ENCODE measurements at places on chromosomes 5 and 9. TPM values are rescaled to one million over a fixed set of nuclear protein-coding genes. Genes with fewer than 3 reads are reported as not detected.

Gene KIF12
- 96.5 TPM for polyA plus RNA-seq

DNA sequence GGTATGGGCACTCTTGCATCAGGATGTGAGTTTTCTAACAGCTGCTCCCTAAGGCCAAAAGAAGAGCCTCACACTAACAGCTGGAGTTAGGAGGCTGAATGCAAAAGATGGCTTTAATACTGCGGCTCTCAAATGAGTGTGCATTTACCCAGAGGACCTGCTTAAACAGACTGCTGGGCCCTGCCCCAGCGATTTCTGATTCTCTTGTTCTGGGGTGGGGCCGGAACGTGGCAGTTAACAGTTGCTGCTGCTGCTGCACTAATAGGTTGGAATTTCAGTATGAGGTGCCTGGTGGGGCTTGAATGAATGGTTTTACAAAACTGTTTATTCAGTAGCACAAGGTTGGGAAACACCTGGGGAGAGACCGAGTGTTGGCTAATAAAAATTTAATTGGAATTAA is 26.1 kb downstream of the HMGCR start:
- DNase-seq, result no peak

- DNase-seq, result peak; percentile 45
Observed at GRCh38 chr5:139445325-139446170, 6.2 kb upstream of the DNAJC18 start.

GRCh38 chr5:81749561-81750307 is 1.2 kb downstream of the SSBP2 start:
- DNase-seq, result peak; percentile 55

DNA sequence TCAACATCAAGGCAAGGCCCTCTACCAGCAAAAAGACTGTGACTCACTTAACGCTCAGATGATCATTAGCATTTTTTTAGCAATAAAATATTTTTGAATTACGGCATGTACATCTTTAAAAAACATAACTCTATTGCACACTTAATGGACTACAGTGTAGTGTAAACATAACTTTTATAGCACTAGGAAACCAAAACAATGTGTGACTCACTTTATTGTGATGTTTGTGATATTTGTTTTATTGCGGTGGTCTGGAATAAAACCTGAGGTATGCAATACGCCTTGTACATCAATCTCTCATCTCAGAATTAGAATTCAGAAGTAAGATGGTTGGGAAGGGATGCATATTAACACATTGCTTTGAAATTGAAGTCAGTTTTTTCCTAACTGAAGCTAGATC is 106.9 kb upstream of the PTCH1 start:
- DNase-seq, result no peak

GRCh38 chr5:119036101-119036762 is 34.7 kb upstream of the DMXL1 start:
- DNase-seq, result peak; percentile 17

Gene PRDM9
- not detected for polyA plus RNA-seq

GRCh38 chr5:36744773-36745589 is 131.6 kb upstream of the NIPBL start:
- peak; percentile 89 for DNase-seq

Gene SELENOP
- polyA plus RNA-seq, result 2,543 TPM

Gene SFXN1
- polyA plus RNA-seq, result 60.0 TPM

Gene CER1
- polyA plus RNA-seq, result not detected

GRCh38 chr5:59999056-59999455 is 105.5 kb upstream of the PDE4D start:
- DNase-seq, result peak; percentile 27

DNA sequence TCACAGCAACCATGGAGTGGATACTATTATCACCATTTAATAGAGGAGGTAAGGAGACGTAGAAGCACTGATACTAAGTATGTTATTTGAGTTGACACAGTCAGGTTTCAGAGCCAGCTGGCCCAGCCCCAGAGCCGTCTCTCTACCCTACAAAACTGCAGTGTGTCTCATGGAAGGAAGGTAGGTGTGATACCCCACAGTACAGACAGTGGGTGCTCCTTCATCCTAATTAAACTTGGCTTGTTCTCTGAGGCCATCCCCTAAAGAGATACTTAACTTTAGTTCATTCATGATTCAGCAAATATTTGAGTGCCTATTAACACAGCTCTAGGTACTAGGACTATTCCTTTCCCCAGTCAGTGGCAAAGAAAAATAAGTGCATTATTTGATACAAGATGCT is 22.6 kb downstream of the PIP5K1B start:
- DNase-seq, result no peak

- DNase-seq, result peak; percentile 27
Observed at GRCh38 chr9:6566409-6567139, 79.0 kb downstream of the GLDC start.

Gene DDX4
- polyA plus RNA-seq, result not detected

- no peak for DNase-seq
Observed at GRCh38 chr5:148801682-148802276, 24.6 kb upstream of the ADRB2 start.

Gene SURF1
- polyA plus RNA-seq, result 76.5 TPM

Gene PSD2
- 0.54 TPM for polyA plus RNA-seq

DNA sequence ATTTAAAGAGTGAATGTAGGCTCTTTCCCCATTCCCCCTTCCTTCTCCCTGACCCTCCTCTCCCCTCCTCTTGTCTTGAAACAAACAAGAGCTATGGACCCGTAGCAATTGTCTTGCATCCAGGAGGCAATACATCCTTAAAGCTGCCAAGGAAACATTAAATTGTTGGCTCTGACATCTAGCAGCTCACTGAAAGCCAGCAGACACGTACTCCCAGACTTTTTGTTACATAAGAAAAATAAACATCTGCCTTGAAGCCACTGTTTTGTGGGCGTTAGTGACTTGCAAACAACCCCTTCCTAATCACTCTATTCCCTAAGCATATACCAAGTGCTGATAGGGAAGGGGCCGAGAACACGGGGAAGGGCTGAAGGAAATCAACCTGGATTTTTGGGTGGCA is 8.6 kb downstream of the SLC45A2 start:
- peak; percentile 5 for DNase-seq

DNA sequence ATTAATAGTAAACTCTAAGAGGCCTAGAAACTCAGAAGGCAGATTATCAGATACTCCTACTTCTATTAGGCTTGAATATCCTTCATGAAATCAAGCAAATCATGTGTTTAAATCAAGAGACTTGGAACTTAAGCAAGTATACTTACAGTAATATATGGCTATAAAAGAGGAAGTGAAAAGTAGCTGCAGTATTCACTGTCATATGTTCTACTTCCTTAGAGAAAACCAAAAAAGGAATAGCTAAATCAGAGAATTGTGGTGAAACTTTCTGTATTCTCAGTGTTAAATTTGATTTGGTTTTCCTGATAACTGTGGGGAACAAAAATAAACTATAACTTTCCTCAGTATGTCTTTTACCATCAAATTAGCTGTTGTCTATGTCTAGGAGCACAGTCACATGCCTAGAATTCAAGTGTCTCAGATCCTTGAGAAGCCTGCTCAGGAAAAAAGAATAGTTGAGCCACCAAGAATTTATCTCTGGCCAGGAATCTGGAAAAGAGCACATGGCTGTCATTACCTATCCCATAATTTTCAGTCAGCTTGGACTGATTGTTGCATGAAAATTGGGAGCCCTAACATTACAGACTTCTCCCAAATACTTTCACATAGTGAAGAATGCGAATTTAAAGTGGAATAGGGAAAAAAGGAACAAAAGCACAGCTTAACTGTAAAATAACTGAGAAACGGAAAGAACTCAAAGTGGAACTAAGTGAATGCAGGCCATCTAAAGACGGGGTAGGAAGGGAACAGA is 1.7 kb downstream of the FKBP15 start:
- no peak for DNase-seq

- peak; percentile 81 for DNase-seq
Observed at GRCh38 chr5:35938568-35939227, at the start of gene CAPSL. CAPSL (minus strand) TSS chr5:35938622; CDS start chr5:35921120, 17,502 bp downstream.

DNA sequence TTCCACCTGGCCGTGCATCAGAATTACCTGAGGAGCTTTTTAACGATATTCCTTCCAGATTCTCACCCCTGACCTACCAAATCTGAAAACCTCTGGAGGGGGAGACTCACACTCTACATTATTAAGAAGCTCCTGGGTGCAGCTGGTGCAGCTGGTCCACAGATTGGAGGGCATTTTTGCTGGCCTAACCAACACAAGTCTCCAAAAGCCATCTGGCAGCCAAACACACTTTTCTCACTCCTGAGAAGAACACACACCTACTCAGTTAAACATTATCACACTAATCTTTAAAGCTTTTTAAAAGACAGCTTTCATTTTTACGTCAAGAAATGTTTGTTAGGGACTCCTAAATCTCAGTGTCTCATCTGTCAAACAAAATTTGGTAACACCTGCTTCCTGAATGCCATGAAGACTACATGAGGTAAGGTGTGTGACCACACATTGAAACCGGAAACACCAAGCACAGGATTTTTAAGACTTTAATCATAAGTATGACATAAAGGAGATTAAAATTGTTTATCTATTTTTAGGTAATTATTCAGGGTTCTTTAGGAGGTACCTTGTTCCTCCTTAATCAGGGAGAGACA is 14.2 kb upstream of the PTPN3 start:
- DNase-seq, result no peak

DNA sequence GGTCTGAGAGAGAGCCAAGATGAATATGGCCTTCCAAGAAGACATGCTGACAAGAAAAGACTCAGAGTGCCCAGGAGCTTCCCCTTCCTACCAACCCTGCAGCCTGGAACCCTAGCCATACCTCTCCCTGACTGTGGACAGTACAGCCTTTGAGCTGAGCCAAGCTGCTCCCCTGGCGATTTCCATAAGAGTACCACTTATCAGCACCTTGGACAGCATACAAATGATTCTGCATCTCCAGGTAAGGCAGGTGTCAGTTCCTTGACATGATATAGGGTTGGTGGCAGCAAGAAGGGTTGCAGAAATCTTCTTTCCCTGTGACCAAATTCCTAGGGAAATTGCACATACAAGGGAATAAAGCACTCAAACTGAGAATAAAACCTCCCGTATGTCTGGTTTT is 58.3 kb downstream of the MFAP3 start:
- DNase-seq, result peak; percentile 49

Gene CDH12
- polyA plus RNA-seq, result 15.4 TPM

GRCh38 chr5:124438903-124439281 is 307.5 kb downstream of the ZNF608 start:
- no peak for DNase-seq

- peak; percentile 45 for DNase-seq
Observed at GRCh38 chr5:135993880-135994636, 34.7 kb upstream of the TGFBI start.

Gene MCC
- polyA plus RNA-seq, result 13.2 TPM

Gene RLN2
- 0.70 TPM for polyA plus RNA-seq

Data from hepatocyte (in vitro differentiated cells).